Smooth muscle cell of the pulmonary artery (primary cell): ENCODE measurements at places on chromosomes 3 and 15. TPM values are rescaled to one million over a fixed set of nuclear protein-coding genes. Genes with fewer than 3 reads are reported as not detected.

Gene PRTG
- total RNA-seq = 0.78 and 1.2 TPM in 2 replicates

Gene MORC1
- total RNA-seq = not detected in 2 replicates

Gene PLAAT1
- not detected in 2 replicates for total RNA-seq

Gene TGM5
- total RNA-seq = 0.26 TPM in 1 of 2 replicates, not detected in the other

Gene BRPF1
- 14.5 and 19.6 TPM in 2 replicates for total RNA-seq

Gene CCR1
- 0.26 TPM in 1 of 2 replicates, not detected in the other for total RNA-seq

Gene ONECUT1
- total RNA-seq = not detected in 2 replicates

Gene GPR62
- 0.07 TPM in 1 of 2 replicates, not detected in the other for total RNA-seq

Gene PHLDB2
- 78.1 and 101 TPM in 2 replicates for total RNA-seq

Gene FAH
- 32.6 and 51.8 TPM in 2 replicates for total RNA-seq

Gene SEMA5B
- 0.33 and 0.72 TPM in 2 replicates for total RNA-seq

Gene KAT2B
- total RNA-seq = 12.1 and 12.8 TPM in 2 replicates

Gene CCDC191
- 2.0 and 2.4 TPM in 2 replicates for total RNA-seq

Gene AMT
- total RNA-seq = 0.52 and 1.5 TPM in 2 replicates

Gene KCNH8
- total RNA-seq = not detected in 2 replicates

Gene TTC14
- 33.8 and 38.9 TPM in 2 replicates for total RNA-seq

Gene ADAMTSL3
- 0.78 and 1.6 TPM in 2 replicates for total RNA-seq

Gene IMPG2
- 0.26 and 0.33 TPM in 2 replicates for total RNA-seq

Gene LRRC28
- 15.6 and 20.9 TPM in 2 replicates for total RNA-seq

Gene IQCF5
- total RNA-seq = not detected in 2 replicates

Gene SPPL2A
- 135 and 157 TPM in 2 replicates for total RNA-seq

Gene GRAMD2A
- 0.33 and 0.46 TPM in 2 replicates for total RNA-seq

Gene ASB14
- total RNA-seq = not detected in 2 replicates

Gene TMEM202
- total RNA-seq = not detected in 2 replicates

Gene CLRN1
- not detected in 2 replicates for total RNA-seq

Gene CCR9
- total RNA-seq = not detected in 2 replicates

Gene LRRFIP2
- total RNA-seq = 44.6 and 53.3 TPM in 2 replicates

Gene ROBO2
- total RNA-seq = 0.43 and 1.4 TPM in 2 replicates

Gene CHDH
- 0.03 and 0.07 TPM in 2 replicates for total RNA-seq

Gene IL17RE
- 0.89 and 2.1 TPM in 2 replicates for total RNA-seq

Gene UBA7
- total RNA-seq = 51.1 and 54.4 TPM in 2 replicates

Gene SCAMP2
- 28.7 and 39.0 TPM in 2 replicates for total RNA-seq

Gene SLC26A6
- 19.3 and 20.7 TPM in 2 replicates for total RNA-seq

Gene KLHL6
- total RNA-seq = under 0.01 TPM in 1 of 2 replicates, not detected in the other

Gene PLIN1
- total RNA-seq = 0.23 and 0.33 TPM in 2 replicates

Gene TUSC7
- not detected in 2 replicates for total RNA-seq

Gene ATG7
- 44.1 and 60.4 TPM in 2 replicates for total RNA-seq

Gene SHC4
- total RNA-seq = 2.7 and 3.9 TPM in 2 replicates

Gene WDR93
- 0.07 TPM in 1 of 2 replicates, not detected in the other for total RNA-seq
